Mesenteric fat pad (tissue), 1 donor: ENCODE measurements at places on chromosomes 16 and 17.

DNA sequence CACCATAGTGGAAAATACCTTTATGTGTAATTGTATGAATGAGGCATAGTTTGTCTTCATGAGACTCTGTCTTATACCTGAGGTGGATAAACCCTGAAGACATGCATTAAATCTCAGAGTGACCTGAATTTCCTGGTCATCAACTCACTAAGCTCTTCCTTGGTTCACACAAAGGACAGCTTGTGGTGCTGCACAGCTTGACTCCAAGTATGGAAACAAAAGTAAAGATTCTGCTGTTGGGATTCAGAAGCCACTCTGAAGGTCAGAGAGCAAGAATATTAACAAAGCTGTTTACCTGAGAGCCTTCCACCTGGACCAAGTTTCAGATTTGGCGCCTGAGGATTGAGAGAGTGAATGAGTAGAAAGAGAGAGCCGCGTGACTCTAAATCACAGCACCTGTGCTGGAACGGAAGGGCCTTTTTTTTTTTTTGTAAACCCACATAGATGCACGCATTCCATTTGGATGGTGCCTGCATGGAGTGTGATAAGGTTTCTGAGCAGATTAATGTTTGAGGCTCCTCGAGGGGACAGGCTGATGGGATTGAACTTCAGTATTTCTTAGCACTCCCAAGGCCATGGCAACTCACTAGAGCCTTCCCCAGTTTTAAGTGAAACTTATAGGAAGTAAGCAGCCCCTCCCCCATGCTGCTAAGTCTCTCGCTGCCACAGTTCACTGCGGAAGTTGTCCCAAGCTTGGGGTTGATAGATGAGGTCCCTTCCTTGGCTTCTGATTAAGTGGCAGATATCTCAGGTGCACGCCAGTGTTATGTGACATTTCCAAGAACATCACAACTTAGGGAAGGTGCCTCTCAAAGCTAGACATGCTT is 28.7 kb downstream of the CALB2 start:
- no peak for DNase-seq

DNA sequence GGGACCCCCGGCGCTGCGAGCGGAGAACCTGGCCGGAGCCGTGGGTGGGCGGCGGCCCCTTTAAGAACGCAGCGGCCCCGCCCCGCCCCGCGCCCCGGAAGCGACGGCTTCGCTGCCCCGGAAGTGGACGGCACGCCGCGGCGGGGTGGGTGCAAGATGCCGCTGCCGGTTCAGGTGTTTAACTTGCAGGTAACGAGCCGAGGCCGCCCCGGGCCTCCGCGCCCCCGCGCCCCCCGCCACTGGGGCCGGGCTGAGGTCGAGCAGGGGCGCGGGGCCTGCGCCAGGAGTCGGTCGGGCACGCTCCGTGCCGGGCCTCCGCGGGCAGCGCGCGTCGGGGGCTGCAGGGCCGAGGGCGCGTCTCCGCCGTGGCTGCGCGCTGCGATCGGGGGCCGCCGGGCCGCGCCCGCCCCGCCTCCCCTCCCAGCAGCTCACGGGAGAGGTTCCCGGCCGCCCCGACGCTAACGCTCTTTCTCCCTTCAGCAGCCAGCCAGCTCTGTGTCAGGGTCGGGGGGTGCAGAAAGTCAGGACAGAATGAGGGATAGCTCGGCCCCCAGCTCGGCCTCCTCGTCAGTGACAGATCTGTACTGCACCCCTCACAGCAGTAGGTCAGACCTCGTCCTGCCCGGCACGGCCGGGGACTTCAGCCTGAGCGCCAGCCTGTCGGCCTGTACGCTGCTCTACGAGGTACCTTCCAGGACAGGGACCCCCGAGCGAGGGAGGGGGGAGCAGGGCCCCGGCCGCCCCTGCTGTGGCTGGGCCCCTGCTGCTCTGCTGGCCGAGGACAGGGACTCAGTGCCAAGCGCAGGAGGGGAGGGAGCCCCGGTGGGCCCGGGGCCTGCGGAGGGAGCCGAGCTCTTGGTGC is at the start of the genes GPS1 and RFNG:
TSS of gene GPS1 (plus strand) at position 123 of the 862 bp plus-strand sequence. CDS start at position 157, 34 bp downstream.
TSS of gene RFNG (minus strand) at position 36 of the 862 bp plus-strand sequence. CDS start 45 bp downstream, outside the sequence.
- DNase-seq: no peak

DNA sequence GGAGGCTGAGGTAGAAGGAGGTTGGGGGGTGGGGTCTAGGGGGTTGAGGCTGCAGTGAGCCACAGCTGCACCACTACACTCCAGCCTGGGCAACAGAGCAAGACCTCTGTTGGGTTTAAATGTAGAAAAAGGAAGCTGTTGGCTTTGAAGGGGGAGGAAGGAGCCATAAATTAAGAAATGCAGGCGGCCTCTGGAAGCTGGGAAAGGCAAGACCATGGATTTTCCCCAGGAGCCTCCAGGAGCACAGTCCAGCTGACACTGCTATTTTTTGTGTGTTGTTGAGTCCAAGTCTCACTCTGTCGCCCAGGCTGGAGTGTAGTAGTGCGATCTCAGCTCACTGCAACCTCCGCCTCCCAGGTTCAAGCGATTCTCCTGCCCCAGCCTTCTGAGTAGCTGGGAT is 15.9 kb downstream of the LITAF start:
- DNase-seq: peak; percentile 59

- no peak for DNase-seq
These were observed 30.3 kb downstream of the B4GALNT2 start for GRCh38 chr17:49162866-49163265.
